ENCODE measurements at places on chromosomes 4 and X. TPM values are rescaled to one million over a fixed set of nuclear protein-coding genes. Genes with fewer than 3 reads are reported as not detected.

- no peak for DNase-seq
- no peak overlapping the region for H3K4me3 ChIP-seq
- no peaks in the 10 kb centered on the region for H3K27me3 ChIP-seq
- no peaks in the 10 kb centered on the region for H3K4me1 ChIP-seq
- no peak overlapping the region for H3K27ac ChIP-seq
These were observed 154.2 kb upstream of the NEIL3 start for GRCh38 chr4:177155454-177155853.

DNA sequence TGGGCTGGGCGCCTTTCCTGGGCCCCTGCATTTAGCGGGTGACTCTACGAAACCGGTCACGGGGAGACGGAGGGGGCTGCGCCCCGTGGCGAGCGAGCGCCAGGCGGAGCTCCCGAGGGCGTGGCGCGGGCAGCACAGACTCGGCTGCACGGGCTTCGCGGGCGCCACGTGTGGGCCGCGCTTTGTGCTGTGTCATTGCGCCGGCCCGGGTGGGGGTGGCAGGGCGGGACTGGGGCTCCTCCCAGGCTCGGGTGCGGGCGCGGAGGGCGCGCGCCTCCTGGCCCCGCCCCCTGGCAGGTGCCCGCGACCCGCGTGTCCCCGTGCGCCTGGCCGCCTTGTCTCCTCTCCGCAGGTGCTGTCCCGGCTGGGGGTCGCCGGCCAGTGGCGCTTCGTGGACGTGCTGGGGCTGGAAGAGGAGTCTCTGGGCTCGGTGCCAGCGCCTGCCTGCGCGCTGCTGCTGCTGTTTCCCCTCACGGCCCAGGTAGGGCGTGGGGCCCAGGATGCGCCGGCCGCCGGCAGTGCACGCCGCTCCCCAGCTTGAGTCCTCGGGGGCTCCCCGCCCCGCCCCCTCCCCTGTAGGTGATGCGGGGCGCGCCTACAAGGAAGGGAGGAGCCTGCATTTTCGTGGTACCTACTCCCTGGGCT, 651 bp downstream of the UCHL1 start:
- no peak overlapping the region for H3K27ac ChIP-seq
- H3K36me3 ChIP-seq: no peaks in the 10 kb centered on the region
- DNase-seq: peak; percentile 40
- H3K4me3 ChIP-seq: peak overlapping the region; percentile 58
- H3K4me1 ChIP-seq: peaks cover 16% of the 10 kb centered on the region

DNA sequence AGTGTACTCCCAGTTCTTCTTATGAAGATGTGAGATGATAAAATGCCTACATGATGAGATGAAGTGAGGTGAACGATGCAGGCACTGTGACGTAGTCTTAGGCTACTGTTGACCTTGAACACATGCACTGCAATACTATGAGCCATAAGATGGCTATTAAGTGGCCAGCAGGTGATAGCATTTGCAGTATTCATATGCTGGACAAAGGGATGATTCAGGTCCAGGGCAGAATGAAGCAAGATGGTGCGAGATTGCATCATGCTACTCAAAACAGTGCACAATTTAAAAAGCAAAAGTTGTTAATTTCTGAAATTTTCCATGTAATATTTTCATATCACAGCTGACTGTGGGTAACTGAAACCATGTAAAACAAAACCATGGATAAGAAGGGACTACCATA, 781.4 kb downstream of the PCDH18 start:
- H3K4me1 ChIP-seq: no peaks in the 10 kb centered on the region
- H3K4me3 ChIP-seq: no peak overlapping the region
- no peaks in the 10 kb centered on the region for H3K27me3 ChIP-seq
- no peak overlapping the region for H3K27ac ChIP-seq
- DNase-seq: no peak
- no peaks in the 10 kb centered on the region for H3K36me3 ChIP-seq

DNA sequence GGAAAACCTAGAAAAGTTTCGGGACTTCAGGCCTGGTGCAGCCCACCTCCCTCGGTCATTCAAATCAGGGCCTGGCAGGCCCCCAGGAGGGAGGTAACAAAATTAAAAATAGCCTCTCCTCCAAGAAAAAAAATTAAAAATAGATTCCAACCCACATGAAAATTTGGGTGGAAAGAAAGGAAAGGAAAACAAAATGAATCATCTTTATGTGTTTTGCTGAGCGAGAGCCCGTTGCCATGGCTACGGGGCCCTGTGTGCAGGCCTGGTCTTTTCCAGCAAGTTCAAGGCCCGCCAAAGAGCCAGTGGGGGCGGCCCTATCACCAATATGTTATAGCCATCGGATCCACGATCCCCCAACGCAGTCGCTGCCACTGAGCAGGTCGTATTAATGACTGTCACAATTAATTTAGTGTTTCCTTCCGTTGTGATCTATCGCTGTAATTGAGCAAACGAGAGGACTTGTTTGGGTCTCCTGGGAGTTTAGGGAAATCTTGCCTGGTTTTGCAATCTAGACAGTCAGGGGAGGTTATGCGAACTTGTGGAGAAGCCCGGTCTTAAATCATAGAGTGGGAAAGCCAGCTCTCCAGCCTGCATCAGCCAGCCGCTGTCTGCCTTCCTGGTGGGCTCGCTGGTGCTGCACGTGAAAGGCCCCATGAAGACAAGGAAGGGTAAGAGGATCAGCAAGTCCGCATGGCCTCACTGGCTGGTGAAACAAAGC, 452.4 kb downstream of the BCOR start:
- H3K27ac ChIP-seq: no peak overlapping the region
- DNase-seq: no peak
- H3K4me1 ChIP-seq: peaks cover 2% of the 10 kb centered on the region
- no peak overlapping the region for H3K4me3 ChIP-seq
- H3K36me3 ChIP-seq: no peaks in the 10 kb centered on the region
- H3K27me3 ChIP-seq: no peaks in the 10 kb centered on the region

DNA sequence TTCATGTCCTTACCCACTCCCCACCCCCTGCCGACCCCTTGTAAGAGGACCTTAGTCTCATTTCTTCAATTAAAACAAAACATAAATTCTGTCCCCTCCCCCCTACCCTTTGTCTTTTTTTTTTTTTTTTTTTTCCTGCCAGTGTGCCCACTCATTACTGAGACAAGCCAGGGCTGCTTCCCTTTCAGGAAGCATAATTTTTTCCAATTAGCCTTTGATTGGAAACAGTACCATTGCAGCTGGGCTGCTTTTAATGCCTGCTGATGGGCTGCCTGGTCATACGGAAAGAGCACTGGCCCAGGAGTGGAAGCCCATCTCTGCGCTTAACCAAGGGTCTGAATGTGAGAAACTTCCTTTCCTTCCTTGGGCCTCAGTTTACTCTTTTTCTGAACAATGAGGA, 18.6 kb upstream of the CAPN6 start:
- H3K4me1 ChIP-seq: no peaks in the 10 kb centered on the region
- H3K4me3 ChIP-seq: no peak overlapping the region
- DNase-seq: no peak

DNA sequence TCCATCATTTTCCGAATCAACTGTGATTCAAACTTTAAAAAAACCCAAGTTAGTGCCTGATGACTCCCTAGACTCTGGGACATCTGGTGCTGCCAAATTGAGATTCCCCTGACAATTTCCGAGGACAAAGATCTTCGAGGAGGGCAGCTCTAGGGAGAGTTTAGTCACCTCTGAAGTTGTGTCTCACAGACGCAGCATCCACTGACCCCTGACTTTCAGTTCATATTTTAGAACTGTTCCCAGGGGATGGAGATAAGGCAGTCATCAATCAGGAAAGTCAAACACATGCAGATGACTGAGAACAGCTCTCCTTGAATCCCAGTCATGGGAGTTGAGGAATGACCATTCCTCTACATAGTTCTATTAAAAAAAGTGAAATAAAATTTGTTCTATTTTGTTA, 643.9 kb downstream of the TRIML1 start:
- H3K27ac ChIP-seq: no peak overlapping the region
- H3K4me1 ChIP-seq: no peaks in the 10 kb centered on the region
- DNase-seq: no peak
- no peak overlapping the region for H3K4me3 ChIP-seq
- no peaks in the 10 kb centered on the region for H3K36me3 ChIP-seq
- no peaks in the 10 kb centered on the region for H3K27me3 ChIP-seq

The SPACA5 gene
- total RNA-seq: not detected

The IL3RA gene
- 0.33 TPM for total RNA-seq

The LDB2 gene
- total RNA-seq: 31.9 TPM
